Fibroblast of skin of right biceps (primary cell): ENCODE measurements at places on chromosomes 7 and 10.

DNA sequence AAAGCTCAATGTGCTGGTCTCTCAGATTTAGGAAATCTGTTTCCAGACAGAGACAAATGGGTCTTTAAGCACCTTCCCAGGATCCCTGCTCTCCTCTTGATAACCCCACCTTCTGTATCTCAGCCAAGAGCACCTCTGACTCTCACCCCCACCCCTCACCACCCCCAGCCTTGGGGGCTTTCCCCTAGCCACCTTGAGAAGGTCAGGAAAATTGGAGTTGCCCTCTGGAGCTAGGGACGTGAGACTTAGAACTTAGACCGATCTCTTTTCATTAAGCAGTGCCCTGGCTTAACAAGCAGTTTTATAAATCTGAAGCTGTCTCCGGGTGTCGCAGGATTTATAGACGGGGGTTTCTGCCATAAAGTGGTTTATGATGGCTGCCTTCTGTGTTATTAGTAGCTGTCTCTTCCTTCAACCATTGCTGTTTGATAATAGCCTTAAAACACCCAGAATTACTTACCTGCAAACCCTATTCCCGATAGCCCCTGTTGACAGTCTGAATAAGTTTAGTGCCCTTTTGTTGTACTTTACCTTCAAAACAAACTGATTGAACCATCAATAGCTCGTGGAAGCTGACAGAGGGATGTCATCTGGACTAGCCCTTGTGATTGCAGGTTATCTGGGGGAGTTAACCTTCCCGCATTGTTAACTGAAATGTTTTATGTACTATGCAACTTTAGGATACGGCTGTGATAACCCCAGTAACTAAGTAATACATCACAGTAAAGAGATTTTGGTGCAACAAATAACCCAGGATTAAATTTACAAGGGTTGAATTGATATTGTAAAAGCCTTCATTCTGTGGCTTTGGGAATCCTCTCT lies 621.5 kb downstream of the LRMDA start:
- no peak for DNase-seq

GRCh38 chr7:128247640-128248194 lies 6.6 kb downstream of the LEP start:
- DNase-seq = peak; percentile 23

GRCh38 chr10:42707234-42707633 lies 68.9 kb upstream of the ZNF33B start:
- no peak for DNase-seq

GRCh38 chr10:63415640-63416244 lies 50.0 kb downstream of the JMJD1C start:
- DNase-seq = no peak

DNA sequence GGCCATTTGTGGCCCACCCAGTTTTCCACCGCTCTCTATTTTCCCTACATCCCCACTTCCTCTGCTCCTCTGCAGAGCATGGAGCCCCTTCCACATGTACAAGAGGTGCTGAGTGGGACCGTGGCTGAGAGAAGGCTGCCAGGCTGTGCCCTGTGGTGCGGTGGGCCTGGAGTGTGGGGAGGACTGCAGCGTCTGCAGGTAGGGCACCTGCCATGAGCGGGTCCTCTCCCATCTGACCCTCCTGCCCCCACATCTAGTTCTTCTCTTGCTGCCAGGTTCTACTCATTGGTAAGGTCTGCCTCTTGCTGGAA lies 145.6 kb upstream of the FAM20C start:
- DNase-seq = no peak

DNA sequence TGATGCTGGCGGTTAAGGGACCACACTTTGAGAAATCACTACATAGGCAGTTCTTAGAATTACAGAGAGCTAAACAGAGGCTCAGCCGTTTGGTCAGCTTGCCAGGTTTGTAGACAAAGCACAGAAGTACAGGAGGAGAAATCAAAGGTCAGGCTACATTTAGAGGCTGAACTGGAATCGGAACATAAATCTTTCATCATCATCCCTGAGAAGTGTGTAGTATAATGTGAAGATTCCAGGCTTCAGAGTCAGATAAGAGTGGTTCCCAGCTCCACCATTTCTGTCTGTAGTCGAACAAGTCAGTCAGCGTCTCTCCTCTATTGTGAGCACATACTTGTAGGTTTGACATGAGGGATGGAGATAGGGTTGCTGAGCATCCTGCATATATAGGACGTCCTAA lies 18.9 kb downstream of the CDK1 start:
- DNase-seq = no peak

- DNase-seq = no peak
These were observed 26.0 kb upstream of the GPR146 start for GRCh38 chr7:1018334-1018695.

DNA sequence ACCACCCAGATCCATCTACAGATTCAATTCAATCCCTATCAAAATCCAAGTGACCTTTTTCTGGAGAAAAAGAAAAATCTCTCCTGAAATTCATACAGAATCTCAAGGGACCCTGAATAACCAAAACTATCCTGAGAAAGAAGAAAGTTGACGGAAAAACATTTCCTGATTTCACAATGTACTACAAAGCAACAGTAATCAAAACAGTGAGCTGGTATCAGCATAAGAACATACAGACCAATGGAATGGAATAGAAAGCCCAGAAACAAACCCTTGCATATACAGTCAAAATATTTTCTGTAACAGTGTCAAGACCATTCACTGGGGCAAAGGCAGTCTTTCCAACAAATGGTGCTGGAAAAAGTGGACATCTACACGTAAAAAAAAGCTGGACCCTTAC lies 89.9 kb downstream of the JMJD1C start:
- peak; percentile 59 for DNase-seq

- DNase-seq = peak; percentile 83
These were observed 16.9 kb downstream of the TCAF1 start for GRCh38 chr7:143884969-143885559.

DNA sequence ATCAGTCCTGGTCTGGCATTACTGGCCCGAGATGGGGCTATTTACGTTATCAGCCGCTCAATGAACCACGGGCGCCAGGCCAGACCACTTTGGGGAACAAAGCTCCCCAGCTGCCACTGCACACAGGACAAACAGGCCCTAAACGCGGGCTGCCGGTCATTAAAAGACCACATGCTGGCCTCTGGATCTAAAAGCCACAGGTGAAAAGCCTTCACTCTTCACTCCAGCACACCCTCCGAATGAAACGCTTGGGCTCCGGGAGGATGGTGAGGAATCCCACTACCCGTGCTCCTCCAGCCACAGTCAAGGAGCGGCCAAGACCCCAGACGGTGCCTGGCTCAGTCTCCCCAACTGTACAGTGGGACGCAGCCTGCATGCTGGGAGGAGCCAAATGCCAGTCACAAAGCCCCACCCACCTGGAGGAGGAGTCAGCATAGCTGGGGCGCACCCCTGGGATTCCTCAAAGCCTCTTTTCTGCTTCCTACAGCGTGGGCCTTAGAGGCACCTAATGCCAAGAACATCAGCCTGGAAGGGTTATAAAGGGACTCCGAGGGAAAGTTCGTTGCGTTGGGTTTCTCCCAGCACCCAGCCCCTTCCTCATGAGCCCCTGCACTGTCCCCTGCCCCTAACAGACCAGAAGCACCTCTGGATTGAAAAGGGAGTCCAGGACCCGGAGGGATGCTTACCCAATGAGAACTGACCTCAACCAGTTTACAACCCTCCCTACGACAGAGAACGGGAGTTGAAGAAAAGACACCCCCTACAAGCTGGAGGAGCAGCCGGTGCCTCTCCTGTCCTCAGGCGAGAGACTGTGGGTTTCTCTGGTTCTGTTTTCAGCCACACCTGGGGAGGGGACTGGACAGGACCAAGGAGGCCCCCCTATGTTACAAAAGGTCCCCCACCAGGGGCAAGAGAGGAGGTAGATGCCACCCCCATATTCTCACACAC lies 4.7 kb downstream of the PDGFA start:
- peak; percentile 36 for DNase-seq

DNA sequence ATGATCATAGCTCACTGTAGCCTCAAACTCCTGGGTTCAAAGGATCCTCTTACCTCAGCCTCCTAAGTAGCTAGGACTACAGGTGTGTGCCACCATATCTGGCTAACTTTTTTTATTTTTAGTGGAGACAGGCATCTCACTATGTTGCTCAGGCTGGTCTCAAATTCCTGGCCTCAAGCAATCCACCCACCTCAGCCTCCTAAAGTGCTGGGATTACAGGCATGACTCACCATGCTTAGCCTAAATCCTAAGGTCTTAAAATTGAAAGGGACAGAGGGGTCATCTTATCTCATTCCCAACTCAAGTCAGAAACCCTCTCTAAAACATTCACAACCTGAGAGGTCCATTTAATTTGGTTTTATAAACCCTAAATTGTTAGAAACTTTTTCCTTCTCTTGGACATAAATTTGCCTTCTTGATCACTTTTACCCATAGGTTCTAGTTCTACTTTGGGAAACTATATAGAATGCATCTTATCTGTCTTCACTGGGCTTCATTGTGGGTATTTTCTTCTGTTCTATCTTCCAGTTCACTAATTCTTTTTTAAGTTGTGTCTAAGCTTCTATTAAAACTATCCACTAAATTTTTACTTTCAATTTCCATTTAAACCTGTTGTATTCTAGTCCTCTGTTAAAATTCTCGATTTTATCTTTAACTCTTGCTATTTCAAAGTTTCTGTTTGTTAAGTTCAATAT lies 183.4 kb upstream of the KAT6B start:
- DNase-seq = no peak

DNA sequence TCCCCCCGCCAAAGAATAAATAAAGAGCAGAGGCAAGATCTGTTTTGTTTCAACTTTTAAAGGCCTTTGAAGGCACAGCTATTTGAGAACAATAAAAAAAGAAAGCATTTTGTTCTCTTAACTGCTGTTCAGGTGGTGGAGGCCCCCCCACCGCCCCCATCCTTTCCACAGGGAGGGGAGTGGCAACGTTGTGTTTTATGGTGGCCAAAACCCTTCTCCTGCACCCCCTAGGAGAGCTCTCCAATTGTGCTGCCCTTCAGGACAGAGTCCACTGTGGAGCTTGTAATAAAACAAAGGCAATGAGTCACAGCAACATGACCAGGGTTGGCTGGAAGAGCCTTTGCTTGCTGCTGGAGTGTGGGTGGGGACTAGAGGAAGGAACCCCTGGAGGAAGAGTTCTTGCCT lies 987.9 kb downstream of the KCNMA1 start:
- peak; percentile 80 for DNase-seq

DNA sequence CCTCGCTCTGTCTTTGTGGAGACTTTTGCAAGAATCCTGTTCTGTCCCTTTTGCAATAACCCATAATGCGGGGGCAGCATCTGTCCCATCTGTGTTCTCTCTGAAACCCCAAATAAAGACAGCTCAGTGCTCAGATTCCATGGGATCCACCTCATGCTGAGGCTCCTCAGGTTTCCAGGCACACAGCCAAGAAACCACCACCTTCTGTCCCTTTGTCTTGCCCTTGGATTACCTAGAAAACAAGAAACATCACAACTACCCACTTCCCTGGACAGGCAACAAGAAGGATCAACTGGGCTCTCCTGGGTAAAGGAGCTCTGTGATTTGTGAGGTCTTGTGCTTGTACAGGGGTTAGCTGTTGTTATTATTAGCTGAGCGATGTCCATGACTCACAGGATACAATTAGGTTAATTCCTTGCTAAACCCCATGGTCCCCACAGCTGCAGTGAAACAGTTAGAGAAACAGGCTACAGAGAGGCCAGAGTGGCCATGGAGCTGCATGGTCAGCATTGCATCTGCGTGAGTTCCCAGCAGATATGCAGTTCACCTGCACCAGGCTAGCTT lies 50.2 kb downstream of the CXCL12 start:
- peak; percentile 61 for DNase-seq

- no peak for DNase-seq
These were observed 35.9 kb upstream of the ASAH2 start for GRCh38 chr10:50286996-50287803.

- DNase-seq = no peak
These were observed 63.7 kb downstream of the ST7 start for GRCh38 chr7:117017017-117017451.

DNA sequence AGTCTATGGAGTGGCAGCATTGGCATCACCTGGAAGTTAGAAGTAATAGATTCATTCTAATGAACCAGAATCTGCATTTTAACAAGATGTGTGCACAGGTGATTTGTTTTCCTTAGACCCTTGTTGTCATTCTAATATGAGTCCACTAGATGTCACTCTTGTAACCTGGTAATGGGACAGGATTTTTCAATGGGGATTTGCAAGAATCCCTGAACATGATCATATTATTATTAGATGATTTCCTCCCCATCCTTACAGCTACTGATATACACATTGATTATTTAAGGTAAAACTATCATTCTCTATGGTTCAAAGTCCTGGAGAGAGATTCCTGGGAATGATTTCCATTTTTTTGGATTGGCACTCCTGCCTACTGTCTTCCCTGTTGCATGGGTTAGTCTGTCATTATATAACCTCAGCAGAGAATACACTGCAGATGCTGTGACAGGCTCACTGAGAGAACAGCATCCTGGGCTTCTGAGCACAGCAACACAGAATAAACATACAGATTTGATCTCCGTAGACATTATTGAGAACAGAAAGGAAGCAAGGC lies 194.9 kb downstream of the SUGCT start:
- peak; percentile 62 for DNase-seq

GRCh38 chr10:97914837-97915211 lies 65.2 kb downstream of the GOLGA7B start:
- peak; percentile 49 for DNase-seq

DNA sequence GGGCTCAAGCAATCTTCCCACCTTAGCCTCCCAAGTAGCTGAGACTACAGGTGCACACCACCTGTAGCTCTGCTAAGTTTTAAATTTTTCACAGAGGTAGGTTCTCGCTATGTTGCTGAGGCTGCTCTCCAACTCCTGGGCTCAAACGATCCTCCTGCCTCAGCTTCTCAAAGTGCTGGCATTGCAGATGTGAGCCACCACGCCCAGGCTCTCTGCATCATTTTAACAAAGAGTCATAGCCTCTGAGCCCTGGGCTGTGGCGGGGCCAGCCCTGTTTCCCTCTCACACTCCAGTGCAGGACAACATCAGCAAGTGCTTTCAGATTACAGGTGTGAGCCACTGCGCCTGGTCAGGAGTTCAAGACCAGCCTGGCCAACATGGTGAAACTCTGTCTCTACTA lies 102.5 kb downstream of the COL26A1 start:
- DNase-seq = no peak

GRCh38 chr7:81705206-81705605 lies 64.6 kb downstream of the HGF start:
- DNase-seq = no peak

- DNase-seq = no peak
These were observed 21.0 kb downstream of the COBL start for GRCh38 chr7:51295440-51296245.

- DNase-seq = no peak
These were observed 85.2 kb downstream of the IGF2BP3 start for GRCh38 chr7:23385140-23385539.

DNA sequence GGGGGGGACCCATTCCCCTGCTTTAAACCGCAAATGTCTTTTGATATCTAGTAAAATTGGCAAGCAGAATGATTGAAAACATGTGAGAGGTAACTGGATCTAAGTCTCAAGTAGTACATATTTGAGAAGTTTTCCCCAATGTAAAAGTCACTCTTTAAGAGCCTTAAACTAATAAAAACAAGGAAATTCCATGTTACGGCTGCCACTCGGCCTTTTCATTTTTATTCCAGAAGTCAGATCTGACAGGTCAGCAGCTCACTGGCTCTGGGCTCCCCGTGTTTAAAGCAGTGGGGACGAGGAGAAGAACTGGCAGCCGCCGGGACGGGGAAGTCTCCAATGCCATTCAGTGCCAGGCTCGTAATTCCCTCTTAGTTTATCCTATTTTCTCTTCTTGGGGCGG lies 80.7 kb downstream of the CUX1 start:
- DNase-seq = peak; percentile 44
